ENCODE measurements at places on chromosomes 6 and 20.
A peak's percentile ranks its signal among the peaks of the same experiment; 100 is the strongest.

DNA sequence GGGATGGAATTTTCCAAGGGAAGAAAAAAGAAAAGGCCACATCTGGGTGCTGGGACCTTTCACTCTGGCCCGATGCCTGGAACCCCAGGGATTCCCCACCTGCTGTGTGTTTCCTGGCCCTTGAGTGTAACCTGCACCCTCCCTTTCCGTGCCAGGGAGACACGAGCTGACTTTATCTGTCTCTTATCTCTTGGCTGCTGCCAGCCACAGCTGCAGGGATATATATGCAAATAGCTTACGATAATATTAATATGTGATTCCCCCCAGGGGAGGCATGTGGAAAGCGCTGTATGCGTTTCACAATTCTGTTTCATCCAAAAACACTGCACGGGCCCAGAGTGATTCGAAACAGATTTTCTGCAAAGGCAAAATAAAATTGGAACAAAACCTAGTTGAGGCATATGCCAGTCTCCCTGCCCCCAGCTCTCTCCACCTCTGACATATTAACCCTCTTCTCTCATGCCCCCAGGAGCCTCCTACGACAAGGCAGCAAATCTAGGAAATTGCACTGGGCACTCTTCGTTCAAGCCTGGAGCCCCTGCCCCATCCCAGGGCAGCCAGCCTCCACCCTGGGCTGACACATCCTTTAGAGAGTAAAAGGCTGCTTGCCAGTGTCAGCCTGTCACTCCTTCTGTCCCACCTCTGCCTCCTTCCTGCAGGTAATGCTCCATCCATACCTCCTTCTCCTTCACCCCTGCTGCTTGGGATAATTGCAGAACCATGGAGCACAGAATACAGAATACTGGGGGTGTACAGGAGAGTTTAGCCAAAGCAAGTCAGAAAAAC lies 1.3 kb downstream of the RIPOR3 start:
- DNase-seq, result peak; percentile 62

GRCh38 chr20:37977786-37978185 lies 55.5 kb downstream of the TTI1 start:
- DNase-seq, result no peak

DNA sequence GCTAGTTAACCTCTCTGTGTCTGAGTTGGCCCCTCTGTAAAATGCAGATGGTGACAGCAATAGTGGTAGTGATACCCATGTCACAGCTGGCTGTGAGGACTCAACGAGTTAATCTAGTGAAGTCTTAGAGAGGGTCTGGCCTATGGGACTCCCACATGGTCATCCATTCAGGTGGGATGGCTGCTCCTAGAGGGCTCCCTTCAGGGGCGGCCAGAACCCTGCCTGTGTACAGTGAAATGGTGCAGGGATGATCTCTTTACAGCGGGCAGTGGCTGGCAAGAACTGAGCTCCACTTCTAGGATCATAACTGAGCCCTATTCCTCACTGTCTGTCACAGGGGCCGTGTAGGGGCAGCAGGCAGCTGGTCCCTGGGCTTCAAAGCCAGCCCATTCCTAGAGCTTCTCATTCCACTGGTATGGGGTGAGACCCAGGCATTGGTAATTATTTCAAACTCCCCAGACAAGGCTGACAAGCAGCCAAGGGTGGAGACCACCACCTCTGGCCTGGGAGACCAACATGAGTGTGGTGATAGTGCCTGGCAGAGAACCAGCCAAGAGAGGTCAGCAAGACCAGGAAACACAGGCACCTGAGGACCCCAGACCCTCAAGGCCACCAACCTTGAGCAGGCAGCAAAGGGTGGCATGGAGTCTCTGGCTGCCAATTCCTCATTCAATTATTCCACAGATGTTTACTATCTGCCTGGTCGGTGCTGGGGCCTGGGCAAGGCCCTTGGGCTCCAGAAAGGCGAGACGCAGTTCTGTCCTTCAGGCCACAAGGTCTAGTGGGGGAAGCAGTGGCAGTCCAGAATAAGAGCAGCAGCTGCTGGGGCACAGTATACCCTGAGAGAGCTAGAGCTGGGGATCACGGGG lies 103.4 kb downstream of the MRPL14 start:
- no peak for DNase-seq

DNA sequence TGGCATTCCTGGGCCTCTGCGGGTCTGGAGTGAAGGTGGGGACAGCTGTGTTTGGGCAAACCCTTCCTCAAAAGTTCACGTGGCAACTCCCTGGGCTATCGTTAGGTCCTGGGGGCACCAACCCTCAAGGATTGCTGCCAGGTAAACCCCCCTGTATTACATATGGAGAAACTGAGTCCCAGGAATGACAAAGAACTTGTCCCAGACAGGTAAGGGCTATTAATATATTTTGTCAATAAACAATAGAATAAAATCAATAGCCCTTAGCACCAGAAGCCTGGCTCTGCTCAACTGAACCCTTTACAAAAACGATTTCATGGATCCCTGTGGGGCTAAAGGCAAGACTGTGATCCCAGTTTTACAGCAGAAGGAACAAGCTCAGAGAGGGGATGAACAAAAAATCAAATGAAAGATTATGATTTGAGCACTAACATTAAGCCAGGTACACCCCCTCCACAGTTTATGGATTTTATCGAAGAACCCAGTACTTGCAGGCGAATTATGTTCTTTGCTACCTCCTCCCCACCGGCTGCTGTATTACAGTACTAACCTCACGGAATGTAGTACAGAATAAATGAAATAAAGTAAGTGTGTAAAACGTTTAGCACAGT lies 2.7 kb downstream of the ID1 start:
- DNase-seq, result peak; percentile 52

- peak; percentile 14 for DNase-seq
These were observed 184.0 kb downstream of the UTRN start for GRCh38 chr6:144469144-144469575.

Data from amniotic epithelial cell (primary cell).